ENCODE measurements at places on chromosomes 3 and 15.

DNA sequence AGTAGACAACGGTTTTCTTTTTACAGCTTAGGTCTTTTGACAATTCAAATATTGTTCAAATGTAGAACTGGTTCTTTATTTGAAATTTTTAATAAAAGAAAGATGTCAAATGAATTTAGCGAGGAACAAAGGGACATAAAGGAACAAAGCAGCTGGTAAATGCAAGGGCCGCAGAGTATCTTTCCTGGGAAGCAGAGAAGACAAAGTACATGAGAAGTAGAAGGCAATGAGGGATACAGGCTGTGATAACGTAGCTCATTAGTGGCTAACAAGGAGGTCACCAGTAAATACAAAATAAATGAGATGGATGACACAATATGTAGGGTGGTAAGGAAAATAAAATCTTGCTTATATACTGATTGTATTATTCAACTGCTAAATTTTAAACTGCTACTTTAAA is 762.8 kb downstream of the VGLL3 start:
- no peak for DNase-seq

GRCh38 chr3:81419228-81419627 is 342.2 kb downstream of the GBE1 start:
- DNase-seq = no peak

- DNase-seq = no peak
Measured at GRCh38 chr15:86555939-86556338, 476.3 kb downstream of the AGBL1 start.

- no peak for DNase-seq
Measured at GRCh38 chr15:44075535-44075934, 119.5 kb downstream of the FRMD5 start.

GRCh38 chr3:11517601-11518000 is 126.1 kb downstream of the VGLL4 start:
- DNase-seq = no peak

- no peak for DNase-seq
Measured at GRCh38 chr3:196335503-196335948, 2.7 kb downstream of the TM4SF19 start.

DNA sequence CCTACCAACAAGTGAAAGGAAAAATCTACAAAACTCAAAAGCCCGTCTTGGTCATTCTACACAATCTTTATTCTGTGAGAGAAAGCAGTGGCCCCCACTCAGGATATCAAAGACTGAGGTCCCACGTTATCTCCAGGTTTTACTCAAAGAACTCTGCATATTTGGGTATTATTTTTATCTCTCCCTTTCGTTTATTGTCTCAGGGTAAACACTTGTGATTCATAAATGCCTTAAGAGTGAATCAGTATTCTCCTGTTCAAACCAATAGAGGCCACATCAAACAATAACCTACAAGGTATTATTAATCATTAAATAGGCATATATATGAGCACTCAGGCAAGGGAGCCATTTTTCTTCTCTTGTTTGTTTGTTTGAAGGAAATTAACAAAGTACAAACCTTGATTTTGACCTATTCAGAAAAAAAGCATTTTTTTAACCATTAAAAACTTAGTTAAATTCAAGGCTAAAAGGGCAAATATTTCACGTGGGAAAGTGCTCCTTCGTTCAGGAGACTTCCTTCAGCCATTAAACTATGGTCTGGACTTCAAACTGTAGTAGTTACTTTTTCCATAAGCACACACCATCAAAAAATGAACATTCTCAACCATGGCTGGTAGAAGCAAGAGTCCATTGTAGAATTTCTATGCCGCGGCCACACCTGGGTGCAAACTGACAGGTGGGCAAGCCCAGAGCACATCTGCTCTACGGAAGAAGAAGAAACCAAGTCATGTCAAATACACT is 13.9 kb upstream of the HES1 start:
- DNase-seq = no peak

DNA sequence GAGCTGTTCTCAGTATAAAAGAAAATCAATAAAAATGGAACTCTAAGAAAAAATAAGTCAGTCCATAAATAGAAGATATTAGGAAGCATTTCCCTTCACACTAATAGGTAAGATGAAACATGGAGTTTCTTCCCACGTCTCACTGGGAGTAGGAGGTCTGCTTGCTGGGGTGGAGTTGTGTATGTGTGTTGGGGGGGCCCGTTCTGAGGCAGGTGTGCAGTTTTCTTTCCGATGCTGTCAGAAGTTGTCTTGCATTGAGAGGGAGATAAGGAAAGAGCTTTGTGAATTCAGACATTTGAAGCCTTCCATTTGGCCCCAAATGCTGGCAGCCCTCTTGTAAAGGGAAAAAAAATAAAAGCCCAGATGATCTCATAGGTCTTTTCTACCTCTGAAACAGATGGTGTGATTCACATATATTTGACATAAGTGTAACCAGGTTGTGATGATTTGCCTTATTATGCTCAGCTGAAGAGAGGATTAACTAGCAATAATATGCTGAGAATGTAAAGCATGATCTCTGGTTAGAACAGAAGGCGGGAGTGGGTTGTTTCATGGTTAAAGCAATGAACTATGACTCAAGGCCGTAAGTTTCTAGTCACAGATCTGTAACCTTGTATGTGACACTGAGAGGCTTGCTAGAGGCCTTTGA is 8.8 kb downstream of the RASGRP1 start:
- DNase-seq = no peak

- DNase-seq = no peak
Measured at GRCh38 chr3:12239301-12239700, 49.6 kb upstream of the PPARG start.

DNA sequence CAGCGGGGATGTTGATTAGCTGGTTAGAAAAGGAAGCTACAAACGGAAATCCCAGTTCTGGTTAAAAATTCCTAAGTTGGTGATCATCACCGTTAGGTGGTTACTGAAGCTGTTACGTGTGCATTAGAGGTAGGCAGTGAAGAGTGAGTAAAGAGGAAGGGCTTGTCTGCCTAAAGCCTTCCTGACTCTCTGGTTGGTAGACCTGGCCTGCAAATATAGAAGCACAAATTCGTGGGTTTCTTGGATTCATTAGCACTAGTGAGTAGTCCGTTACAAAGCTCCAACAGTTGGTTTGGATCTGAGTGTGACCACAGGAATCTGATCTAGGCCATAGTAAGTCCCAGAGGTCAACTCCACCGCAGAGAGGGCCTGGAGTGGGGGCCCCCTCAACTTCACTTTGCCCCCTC is 174.0 kb upstream of the TP63 start:
- DNase-seq = no peak

DNA sequence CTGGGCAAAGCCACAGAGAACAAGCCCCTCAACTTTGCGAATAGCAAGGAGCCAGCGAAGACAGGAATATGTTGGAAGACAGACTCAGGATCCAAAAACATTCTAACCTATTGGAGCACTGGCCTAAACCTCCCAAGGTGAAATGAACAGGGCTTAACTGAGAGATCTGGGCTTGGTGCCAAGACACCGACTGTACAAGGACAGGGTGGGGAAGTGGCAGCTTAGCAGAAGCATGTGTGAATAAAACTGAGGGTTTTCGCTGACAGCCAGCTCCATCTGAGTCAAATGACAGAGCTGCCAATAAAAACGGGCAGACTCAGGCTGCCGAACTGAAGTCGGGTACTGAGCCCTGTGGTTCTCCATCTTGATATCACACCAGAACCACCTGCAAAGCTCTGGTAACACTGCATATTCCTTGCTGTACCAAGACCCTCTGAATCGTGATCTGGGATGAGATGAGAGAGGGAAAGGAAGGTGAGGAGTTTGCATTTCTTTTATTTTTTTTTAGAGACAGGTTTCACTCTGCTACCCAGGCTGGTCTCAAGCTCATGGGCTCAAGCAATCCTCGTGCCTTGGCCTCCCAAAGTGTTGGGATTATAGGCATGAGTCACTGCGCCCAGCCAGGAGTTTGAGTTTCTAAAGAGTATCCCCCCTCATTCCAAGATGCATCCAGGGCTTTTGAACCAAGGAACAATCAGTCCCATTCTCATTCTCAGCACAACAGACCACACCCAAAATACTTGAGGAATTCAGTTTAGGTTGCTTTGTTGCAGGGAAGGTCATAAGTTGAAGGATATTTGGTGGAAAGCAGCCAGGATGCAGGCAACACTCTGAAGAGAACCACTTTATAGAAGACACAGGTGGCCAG is 6.0 kb upstream of the PLCB2 start:
- no peak for DNase-seq
